NCI-H1092 (cell line): ENCODE measurements at places on chromosomes 11 and 22.

GRCh38 chr11:61002598-61002997 lies 31.1 kb downstream of the CD6 start:
- no peak for DNase-seq

GRCh38 chr11:66981976-66982578 lies 7.0 kb downstream of the C11orf86 start:
- DNase-seq = peak; percentile 83

- no peak for DNase-seq
These were observed 379.8 kb downstream of the SOX6 start for GRCh38 chr11:15976433-15977045.

- no peak for DNase-seq
These were observed 11.0 kb upstream of the PICK1 start for GRCh38 chr22:38046070-38046748.

DNA sequence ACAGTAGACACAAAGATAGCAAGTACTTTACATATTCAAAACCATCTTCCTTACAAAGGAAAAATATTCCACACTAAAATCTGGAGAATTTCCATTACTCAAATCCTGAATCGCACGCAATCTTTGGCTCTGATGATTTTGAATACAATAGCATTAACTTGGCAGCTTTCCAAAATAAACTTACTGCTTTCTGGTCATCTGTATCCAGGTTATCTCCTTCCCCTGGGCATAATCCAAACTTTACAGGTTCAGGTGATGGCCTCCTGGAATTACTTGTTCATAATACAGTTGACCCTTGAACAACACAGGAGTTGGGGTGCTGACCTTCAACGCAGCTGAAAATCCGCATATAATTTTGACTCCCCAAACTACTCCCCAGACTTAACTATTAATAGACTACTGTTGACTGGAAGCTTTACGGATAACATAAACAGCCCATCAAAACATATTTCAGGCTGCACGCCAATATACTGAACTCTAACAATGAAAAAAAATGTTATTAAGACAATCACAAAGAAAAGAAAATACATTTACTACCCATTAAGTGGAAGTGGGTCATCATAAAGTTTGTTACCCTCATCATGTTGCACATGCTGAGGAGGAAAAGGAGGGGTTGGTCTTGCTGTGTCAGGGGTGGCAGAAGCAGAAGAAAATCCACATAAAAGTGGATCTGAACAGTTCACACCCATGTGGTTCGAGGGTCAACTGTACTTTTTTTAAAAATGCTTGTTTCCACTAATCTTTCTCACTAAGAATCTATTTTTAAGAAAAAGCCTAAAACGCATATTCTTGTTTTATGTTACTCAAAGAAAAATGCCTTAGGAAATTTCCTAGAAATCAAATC lies 6.5 kb downstream of the MTMR2 start:
- peak; percentile 61 for DNase-seq

DNA sequence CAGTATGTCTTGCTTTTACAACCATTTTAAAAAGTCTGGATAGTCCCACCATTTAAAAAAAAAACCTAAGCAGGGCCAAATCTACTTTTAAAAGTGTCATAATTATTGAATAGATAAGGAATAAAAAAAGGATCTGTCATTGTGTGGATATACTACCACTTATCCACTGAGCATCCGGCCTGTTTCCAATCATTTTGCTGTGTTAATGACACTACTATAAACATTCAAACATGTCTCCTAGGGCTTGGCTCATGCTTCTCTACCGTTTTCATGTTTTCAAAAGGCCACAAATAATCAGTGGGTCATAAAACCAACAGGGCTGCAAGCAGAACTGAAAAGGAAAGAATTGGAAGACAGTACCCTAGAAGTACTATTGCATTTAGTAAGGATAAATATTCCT lies 12.5 kb upstream of the C22orf39 start:
- DNase-seq = no peak

DNA sequence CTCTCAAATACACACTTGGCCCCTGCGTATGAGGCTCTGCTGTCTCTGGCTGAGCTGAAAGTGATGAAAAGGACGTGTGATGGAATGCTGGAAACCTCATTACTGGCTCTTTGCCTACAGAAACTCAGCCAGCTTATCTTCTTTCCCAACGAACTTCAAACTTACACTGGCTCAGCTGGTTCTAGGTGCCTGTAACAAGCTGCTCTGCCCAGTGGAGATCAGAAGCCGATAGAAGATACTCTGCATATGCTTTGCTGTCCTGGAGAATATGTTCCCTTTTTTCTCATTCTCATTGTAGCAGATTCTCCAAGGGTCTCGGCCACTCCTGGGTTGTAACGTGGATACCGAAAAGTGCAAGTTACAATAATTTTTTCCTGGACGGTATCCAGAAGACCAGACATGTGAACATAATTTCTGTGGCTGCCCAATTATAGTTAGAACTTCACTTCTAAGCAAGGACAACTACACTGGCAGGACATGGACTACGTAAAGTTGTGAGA lies 405.3 kb upstream of the CCDC90B start:
- no peak for DNase-seq

- no peak for DNase-seq
These were observed 30.1 kb upstream of the OAF start for GRCh38 chr11:120180551-120181232.

DNA sequence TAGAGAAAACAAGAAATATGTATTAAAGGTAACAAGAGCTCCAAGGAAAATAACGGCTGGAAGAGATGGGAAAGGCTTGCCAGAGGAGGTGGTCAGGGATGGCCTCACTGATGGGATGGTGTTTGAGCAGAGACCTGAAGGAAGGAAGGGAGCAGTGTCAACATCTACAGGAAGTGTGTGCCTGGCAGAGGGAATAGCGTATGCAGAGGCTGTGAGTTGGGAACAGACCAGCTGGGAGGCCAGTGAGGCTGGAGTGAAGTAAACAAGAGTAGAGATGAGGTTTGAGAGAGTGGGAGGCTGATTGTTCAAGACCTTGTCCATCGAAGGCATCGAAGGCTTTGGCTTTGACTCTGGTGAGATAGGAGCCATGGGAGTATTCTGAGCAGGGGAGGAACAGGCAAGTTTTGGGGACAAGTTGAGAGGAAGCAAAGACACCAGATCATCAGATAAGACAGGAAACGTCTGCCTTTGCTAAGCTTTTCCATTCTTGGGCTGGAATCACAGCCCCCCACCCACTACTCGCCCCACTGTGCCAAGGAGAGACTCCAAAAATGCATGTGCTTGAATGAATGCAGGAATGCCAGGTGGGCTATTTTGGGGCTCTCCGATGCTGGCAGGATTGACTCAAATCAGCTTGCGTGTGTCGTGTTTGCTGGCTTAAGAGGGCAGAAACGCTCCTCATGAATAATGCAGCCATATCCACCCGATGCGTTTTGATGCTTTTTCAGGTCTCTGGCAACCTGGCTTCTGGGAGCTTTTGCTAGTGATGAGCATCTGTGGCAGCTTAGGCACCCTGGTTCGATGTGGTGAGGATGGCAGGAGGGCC lies 7.2 kb downstream of the SGSM1 start:
- no peak for DNase-seq

GRCh38 chr11:3971756-3972404 lies 116.4 kb downstream of the STIM1 start:
- no peak for DNase-seq

DNA sequence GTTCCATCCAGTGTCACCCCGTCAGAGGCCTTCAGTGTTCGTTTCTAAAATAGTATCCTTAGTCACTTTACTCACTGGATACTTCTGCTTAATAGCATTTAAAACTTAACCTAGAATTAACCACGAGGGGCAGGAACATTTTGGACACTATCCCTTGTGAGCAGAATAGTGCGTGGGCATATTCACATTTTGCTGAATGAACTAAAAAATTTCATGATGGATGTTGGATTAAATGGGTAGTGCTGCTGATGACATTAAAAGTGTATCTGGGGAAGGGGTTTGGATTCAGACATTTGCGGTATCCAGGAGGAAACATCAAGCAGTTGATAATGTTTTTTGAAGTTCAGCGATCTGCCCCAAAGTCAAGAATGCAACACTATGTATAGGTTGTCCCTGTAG lies 750 bp upstream of the NAT10 start:
- DNase-seq = no peak

DNA sequence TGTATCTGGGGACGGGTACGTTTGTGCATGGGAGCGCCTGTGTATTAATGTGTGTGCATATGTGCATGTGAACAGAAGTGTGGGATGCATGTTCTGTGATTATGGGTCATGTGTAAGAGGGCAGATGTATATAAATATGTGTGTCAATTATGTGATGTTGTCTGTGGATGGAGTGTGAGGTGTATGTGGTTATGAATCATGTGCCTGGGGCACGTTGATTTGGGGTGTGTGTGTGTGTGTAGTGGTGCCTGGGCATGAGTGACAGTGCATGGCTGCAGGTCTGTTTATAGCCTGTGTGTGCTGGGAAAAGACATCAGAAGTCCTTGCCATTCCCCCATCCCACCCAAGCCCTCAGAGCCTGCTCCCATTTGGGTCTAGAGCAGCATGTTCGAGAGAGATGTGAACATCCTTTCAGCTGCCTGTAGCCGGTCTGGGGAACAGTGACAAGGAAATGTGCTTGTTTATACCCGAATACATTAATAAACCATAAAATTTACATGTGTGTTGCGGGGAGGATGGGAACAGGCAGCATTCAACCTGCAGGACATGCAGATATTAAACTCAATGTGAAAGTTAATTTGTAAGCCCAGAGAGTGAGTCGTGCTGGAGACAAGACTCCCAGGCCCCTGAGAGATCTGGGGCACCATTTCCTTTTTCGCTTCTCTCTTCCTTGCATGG lies 129.0 kb downstream of the NECTIN1 start:
- no peak for DNase-seq

GRCh38 chr11:99424313-99425084 lies 403.8 kb downstream of the CNTN5 start:
- no peak for DNase-seq

DNA sequence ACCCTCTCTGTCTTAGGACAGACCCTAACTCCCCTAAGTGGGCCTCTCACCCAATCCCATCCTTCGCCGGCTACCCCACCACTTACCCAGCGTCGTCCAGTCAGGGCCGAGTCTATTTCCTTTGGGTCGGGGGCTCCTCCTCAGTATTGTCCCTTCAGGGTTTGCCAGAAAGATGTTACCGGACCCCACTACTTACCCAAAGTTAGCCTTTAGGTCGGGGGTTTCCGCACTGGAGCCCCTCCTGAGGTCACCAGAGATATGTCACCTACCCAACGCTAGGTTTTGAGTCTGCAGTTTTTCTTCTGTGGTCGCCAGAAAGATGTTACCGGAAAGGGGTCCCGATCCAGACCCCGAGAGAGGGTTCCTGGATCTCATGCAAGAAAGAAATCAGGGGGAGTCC lies 17.9 kb upstream of the B4GALNT4 start:
- DNase-seq = no peak

DNA sequence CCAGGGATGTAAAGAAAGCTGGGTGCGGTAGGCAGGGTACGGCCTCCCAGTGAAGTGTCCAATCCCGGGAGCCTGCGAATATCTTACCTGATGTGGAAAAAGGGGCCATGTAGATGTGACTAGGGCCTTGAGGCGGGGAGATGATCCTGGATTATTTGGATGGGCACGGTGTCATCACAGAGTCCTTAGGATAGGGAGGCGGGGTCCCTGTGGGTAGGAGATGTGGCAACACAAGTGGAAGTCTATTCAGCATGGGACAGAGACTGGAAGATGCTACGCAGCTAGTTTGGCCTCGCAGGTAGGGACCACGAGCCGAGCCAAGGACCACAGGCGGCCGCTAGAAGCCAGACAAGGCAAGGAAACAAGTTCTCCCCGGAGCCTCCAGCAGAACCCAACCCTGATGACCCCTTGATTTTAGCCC lies 46.4 kb upstream of the SHANK2 start:
- no peak for DNase-seq

GRCh38 chr11:34044664-34045485 lies 6.7 kb upstream of the CAPRIN1 start:
- DNase-seq = no peak

GRCh38 chr22:37747715-37748100 lies 50.9 kb downstream of the TRIOBP start:
- no peak for DNase-seq
